ENCODE measurements at places on chromosomes 1 and 21. TPM values are rescaled to one million over a fixed set of nuclear protein-coding genes. Genes with fewer than 3 reads are reported as not detected.

DNA sequence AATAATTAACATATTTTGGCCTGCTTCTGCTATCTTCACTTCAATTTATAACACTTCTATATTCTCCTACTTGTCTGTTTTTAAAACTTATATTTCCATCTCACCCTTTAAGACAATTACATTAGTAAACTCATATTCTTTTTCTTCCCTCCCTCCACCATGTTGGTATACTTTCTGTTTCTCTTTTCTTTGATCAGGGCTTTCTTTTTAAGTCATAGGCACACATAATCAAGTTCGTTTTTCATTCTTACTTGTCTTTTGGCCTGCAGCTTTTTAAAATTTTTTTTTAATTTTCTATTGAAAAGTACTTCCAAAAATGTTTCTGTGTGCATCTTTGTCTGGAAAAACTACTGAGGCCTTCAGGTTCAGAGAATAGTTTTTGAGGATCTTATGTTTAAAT, 2.3 kb downstream of the PYHIN1 start:
- DNase-seq: no peak

GRCh38 chr1:186848509-186849130, 19.9 kb downstream of the PLA2G4A start:
- no peak for DNase-seq

DNA sequence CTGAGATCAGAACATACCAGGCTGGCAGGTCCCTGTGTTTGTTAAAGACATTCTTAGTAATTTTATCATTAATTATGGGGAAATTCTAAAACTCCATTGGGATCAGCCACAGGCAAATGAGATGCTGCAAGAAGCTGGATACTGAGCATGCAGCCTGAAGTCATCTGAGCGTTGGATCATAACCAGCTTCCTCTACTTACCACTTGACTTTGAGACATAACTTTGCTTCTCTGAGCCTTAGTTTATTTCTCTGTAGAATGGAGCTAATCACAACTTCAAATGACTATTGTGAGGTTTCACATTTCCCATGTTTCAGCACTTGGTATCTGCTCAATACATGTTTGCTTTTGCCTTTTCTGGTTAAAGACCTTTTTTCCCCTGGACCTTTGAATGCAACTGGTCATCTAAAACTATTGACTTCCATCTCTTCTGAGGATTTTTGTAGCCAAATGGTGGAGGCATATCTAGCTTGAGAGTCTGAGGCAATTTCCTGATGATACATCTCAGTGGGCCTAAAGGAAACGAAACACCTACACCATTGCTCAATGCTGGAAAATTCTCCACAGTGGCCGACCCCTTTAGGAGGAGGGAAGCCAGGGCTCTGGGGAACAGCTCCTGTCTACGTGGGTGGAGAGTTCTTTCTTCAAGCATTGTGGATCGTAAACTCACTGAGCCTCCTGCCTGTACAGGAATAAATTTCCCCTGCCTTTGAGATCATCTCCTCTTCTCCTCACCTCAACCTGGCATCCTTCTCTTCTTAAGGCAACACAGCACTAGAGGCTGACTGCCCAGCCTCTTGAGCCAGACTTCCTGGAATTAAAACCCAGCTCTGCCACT, 109.1 kb upstream of the HOOK1 start:
- DNase-seq: no peak

DNA sequence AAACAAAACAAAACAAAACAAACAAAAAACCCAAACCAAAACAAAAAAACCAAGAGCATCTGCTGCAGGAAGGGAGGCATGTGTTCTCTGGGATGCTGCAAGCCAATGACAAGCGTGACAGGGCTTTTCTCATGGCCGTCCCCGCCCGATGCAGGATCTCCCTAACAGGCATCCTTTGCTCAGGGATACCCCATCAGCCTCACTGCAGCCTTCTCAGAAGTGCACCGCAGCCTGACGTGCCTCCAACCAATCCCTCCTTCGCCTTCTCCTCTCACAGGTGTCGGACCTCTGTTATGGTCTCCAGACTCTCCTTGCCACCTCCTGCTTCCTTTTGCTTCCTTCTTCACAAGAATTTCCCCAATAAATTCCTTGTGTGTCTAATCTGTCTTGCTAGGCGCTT, 147.2 kb downstream of the PCP4 start:
- DNase-seq: no peak

- no peak for DNase-seq
Observed at GRCh38 chr21:34617753-34618339, 2.9 kb upstream of the RCAN1 start.

DNA sequence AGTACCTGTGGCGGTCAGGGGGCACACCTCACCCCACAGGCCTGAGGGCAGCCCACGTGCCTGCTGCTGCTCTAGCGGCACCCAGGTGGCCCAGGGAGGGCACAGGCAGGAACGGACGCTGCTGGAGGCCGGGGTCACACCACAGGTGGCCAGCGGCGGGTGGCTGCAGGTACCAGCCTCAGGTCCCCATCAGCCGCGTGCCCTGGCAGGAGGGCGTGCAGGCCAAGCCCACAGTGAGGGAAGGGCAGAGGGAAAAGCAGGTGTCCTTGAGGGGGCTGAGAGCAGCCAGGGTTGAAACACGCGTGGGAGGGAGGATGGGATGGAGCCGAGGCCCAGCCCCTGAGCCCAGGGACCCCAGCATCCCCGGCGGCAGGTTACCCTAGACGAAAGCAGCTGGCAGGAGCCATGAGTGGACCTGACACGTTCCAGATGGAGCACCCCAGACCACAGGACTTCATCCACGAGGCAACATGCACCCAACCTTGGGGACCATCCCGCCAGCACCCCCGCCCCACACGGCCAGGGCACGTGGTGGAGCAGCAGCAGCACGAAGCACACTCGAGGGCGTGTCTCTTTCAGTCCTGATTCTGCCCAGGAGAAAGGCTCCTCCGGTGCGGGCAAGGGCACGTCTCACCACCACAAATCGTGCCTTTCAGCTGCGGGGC, 3.7 kb downstream of the SLC19A1 start:
- DNase-seq: no peak

DNA sequence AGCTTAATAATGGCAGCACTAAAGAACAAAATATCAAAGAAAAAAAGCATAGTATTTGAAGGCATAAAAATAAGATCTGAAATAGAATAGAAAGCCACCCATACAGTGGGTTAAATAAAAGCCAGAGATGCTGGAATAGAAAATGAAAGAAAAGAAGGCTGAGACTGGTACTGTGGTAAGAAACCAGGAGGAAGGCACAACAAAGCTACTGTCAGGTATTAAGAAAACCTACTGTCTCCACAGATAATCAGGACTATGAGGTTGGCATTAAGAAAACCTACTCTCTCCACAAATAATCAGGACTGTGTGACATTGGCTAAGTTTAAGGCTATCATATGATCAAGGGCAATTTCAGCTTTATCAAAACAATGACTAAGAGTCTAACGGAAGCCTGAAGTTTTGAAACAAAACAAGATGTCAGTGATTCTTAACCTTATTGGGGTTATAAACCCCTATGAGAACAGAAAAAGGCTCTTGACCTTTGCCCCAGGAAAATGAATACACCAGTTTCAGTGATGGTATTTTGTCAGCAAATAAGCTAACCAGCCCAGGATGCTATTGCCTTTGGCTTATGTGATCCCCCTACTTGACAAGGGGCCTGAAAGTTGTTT, 24.4 kb downstream of the MCOLN2 start:
- DNase-seq: no peak

GRCh38 chr1:89270423-89270822, 2.2 kb downstream of the GBP5 start:
- DNase-seq: no peak

DNA sequence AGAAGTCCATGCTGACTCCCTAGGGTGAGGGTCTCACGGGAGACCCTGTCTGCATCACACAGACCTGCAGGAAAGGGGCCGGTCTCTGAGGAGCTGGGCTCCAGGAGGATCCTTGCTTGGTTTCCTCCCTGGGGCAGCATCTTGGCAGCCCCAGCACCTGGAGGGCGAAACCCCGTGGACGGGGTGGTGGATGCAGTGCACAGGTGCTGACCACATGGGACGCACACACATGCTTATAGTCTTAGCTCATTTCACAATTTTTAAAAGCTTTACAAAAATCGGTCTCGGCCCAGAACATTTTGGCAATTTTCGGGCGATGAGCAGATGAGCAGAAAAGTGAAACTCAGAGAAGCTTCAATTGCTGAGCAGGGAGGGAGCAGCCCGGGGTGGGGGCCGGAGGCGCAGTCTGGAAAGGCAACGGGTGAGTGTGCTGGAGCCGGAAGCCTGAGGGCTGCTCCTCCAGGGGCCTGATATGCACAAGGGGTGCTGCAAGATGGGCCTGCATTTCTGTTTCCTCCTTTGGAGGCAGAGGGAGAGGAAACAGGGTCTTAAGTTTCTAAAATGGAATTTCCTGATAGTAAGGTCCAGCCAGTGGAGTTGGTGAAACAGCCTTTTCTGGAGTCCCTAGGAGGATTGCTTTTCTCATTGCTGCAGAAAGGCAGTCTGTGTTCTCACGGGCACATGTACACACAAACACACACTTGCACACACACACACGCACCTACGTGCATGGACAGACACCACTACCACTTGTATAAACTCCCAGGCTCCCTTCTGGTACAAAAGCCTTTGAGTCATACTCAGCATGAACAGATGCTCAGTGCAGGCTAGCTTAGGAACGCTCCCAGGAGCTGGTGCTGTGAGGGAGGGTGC, 60.6 kb downstream of the SCCPDH start:
- DNase-seq: no peak

GRCh38 chr1:191533254-191533653, 625.0 kb upstream of the RGS18 start:
- DNase-seq: no peak

DNA sequence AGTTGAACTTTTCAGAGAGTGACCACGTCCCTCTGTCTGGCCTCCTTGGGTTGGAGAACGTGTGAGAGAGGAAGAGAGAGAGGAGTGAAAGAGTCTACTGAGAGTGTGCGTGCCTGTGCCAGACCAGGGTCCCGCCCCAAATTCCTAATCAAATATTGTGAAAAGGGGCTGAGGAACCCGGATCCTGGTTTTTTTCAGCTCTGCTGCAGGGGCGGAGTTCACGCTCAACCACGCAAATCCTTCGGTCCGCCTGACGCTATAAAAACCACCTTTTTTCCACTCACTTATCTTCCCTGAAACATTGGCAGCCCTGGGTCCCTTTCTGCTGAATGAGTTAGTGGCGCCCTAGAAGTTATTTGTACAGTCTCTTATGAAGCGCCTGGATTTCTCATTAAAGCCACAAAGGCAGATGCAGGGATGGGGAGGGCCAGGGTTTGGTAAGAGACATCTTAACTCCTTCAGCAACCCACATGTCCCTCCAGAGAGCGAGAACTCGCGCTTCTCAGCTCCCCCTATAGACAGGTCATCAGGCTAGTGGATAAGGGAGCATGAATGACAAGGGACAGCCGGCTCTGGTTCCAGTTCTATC, at the start of gene FMOD:
Gene FMOD (minus strand): TSS at position 86 of the 589 bp plus-strand sequence. CDS start 2,852 bp downstream, outside the sequence.
- DNase-seq: peak; percentile 81

GRCh38 chr1:113765306-113766230, 6.3 kb upstream of the PHTF1 start:
- no peak for DNase-seq

DNA sequence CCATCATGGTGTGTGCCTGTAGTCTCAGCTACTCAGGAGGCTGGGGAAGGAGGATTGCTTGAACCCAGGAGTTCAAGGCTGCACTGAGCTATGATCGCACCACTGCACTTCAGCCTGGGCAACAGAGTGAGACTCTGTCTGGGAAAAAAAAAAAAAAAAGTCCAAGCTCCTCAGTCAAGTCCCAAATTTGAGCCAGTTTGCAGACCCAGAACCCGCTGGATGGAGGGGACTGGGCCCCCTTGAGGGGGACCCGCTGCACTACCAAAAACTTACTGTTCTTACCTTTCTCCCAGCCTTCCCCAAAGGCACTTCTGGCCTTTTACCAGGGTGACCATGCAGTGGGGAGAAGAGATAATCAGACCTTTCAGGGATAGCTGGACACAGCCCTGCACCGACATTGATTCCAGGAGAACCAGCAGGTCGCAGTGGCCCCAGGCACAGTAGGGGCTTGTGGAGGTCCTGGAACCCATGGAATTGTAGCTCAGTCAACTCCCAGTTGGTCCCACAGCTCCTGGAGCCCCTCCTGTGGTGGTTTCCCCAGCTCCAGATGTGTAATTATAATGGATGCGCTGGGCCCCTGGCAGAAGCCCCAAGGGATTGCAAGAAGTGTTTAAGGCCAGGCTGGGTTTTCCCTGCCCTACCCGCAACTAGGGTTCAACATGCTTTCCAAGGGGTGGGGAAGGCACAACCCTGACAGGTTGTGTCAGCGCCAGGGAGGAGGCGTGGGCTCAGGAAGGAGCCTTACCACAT, 4.1 kb upstream of the WNT9A start:
- no peak for DNase-seq

- no peak for DNase-seq
Observed at GRCh38 chr21:27715131-27715530, 748.2 kb upstream of the ADAMTS5 start.

DNA sequence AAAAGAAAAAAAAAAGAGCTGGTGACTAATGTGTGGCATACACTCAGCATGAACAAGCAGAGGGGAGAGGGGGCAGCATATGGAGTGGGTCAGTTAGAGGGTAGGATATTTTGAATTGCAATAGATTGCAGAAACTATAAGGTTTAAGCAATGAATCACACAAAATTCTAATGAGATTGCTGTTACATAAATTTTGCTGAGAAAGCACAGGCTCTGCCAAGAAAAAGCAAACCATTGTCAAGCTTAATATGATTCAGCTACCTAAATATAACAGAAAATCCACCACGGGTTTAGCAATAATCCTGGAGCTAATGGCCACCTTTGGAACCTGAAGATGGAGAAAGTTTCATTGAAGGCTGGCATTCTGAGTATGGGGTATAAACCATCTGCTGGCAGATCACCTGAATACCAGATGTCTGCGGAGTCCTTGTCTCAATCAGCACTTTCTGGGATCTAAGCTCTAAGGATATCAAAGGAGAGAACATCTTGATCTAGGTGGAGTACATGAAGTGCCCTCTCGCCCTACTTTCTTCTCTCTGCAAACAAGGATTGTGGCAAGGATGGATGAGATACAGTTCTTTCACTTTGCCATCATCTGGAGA, 30.3 kb upstream of the ANGPTL7 start:
- DNase-seq: no peak

- no peak for DNase-seq
Observed at GRCh38 chr1:40921522-40921921, 58.0 kb upstream of the CTPS1 start.

DNA sequence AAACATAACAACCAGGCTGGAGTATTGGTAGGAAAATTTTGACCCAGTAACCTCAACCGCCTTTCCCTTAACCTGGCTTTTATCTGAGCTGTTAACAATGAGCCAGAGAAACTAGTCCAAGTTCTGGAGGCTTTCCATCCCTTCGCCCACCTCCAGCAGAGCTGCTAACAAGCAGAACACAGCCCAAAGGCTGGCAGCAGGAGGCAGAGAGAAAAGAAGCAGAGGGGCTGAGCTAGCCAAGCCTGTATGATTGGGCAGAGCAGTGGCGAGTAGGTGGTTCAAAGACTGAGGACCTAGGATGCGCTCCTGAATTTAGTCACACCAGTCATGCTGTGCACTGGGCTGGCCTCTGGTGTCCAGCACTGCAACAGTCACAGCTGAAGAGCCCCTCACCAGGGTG, 123.0 kb downstream of the TNR start:
- DNase-seq: no peak

ASPM gene
- 48.3 TPM for total RNA-seq

AIRE gene
- 0.31 TPM for total RNA-seq

ARTN gene
- 9.7 TPM for total RNA-seq

PRKACB gene
- 16.6 TPM for total RNA-seq

ACBD3 gene
- 43.7 TPM for total RNA-seq

HSD3B2 gene
- 0.07 TPM for total RNA-seq

XPR1 gene
- 45.6 TPM for total RNA-seq

LCE1E gene
- not detected for total RNA-seq

MYOG gene
- not detected for total RNA-seq

Measured in H7 (cell line).